ENCODE measurements at places on chromosomes 4 and X. TPM values are rescaled to one million over a fixed set of nuclear protein-coding genes. Genes with fewer than 3 reads are reported as not detected.

The ZNF185 gene
- 4.2 TPM for total RNA-seq

The NSG1 gene
- 10.4 TPM for total RNA-seq

The CT83 gene
- total RNA-seq, result not detected

The PNMA6F gene
- not detected for total RNA-seq

The LETM1 gene
- 120 TPM for total RNA-seq

The KIF4A gene
- total RNA-seq, result 23.8 TPM

The DSPP gene
- total RNA-seq, result not detected

The MAGEA4 gene
- total RNA-seq, result not detected

The UGT2B10 gene
- total RNA-seq, result not detected

The SGMS2 gene
- total RNA-seq, result 221 TPM

The SPANXA1 gene
- total RNA-seq, result not detected

The SMIM10L2A gene
- 1.7 TPM for total RNA-seq

The DRD5 gene
- not detected for total RNA-seq

The CXCL11 gene
- total RNA-seq, result not detected

The PCDH19 gene
- under 0.01 TPM for total RNA-seq

The HEPH gene
- 17.3 TPM for total RNA-seq

The EPHA5 gene
- total RNA-seq, result 7.1 TPM

The ARL13A gene
- not detected for total RNA-seq

The MAGED4 gene
- 18.6 TPM for total RNA-seq

The KIAA1210 gene
- not detected for total RNA-seq

The ATOH1 gene
- not detected for total RNA-seq

The CYLC1 gene
- total RNA-seq, result not detected

The BMP3 gene
- under 0.01 TPM for total RNA-seq

The ODAM gene
- total RNA-seq, result not detected

The ACE2 gene
- 1.1 TPM for total RNA-seq

The PRRG1 gene
- total RNA-seq, result 15.5 TPM

The TMEM131L gene
- 10.4 TPM for total RNA-seq

The HTN3 gene
- not detected for total RNA-seq

The HHIP gene
- 69.6 TPM for total RNA-seq

The GABRB1 gene
- 3.1 TPM for total RNA-seq

The ETDB gene
- not detected for total RNA-seq

The TAF7L gene
- total RNA-seq, result 0.38 TPM

The TLR6 gene
- 2.3 TPM for total RNA-seq

The PPBP gene
- total RNA-seq, result not detected

The APOO gene
- total RNA-seq, result 14.6 TPM

The CHRDL1 gene
- 0.19 TPM for total RNA-seq

The UNC5C gene
- total RNA-seq, result 4.8 TPM

The SCML2 gene
- 0.56 TPM for total RNA-seq

The PRPS1 gene
- 31.0 TPM for total RNA-seq

The DCAF4L1 gene
- 0.19 TPM for total RNA-seq

The MEPE gene
- total RNA-seq, result not detected

The NAP1L5 gene
- total RNA-seq, result 12.3 TPM

The TSR2 gene
- total RNA-seq, result 19.2 TPM

The NCAPG gene
- total RNA-seq, result 63.6 TPM

The CXCR3 gene
- not detected for total RNA-seq

The NXF2 gene
- total RNA-seq, result not detected

All from regular cardiac myocyte (primary cell).